ENCODE measurements at places on chromosomes 7 and 10. TPM values are rescaled to one million over a fixed set of nuclear protein-coding genes. Genes with fewer than 3 reads are reported as not detected.

ATG9B gene
- total RNA-seq = 2.4 TPM

OR2A7 gene
- not detected for total RNA-seq

GIMAP4 gene
- 9.0 TPM for total RNA-seq

BMPER gene
- 2.9 TPM for total RNA-seq

SEMA3A gene
- 33.0 TPM for total RNA-seq

LRIT1 gene
- not detected for total RNA-seq

PHTF2 gene
- total RNA-seq = 39.9 TPM

Data from frontal cortex (tissue), 4 donors.